Nephron progenitor cell (in vitro differentiated cells): ENCODE measurements at places on chromosomes 4 and X.

DNA sequence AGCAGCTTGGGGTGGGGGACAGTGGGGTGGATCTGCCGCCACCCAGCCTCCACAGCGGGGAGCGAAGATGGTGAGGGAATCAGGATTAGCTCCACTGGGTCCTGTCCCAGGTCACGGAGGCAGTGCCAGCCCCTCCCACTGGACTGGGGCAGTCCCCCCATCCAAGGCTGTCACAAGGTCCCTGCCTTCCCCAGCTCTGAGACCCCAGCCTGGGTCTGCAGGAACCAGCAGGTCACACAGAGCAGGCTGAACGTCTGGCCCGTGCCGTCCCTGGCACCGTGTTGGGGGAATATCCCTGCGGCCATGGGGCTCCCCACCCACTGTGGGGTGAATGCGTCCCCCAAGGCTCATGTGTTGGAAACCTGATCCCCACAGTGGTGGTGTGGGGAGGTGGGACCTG lies 62.6 kb downstream of the FAM53A start:
- DNase-seq: no peak
- peaks cover 13% of the 10 kb centered on the region for H3K27me3 ChIP-seq
- no peaks in the 10 kb centered on the region for H3K36me3 ChIP-seq
- H3K4me1 ChIP-seq: peaks cover 5% of the 10 kb centered on the region
- no peak overlapping the region for H3K27ac ChIP-seq
- H3K4me3 ChIP-seq: no peak overlapping the region

DNA sequence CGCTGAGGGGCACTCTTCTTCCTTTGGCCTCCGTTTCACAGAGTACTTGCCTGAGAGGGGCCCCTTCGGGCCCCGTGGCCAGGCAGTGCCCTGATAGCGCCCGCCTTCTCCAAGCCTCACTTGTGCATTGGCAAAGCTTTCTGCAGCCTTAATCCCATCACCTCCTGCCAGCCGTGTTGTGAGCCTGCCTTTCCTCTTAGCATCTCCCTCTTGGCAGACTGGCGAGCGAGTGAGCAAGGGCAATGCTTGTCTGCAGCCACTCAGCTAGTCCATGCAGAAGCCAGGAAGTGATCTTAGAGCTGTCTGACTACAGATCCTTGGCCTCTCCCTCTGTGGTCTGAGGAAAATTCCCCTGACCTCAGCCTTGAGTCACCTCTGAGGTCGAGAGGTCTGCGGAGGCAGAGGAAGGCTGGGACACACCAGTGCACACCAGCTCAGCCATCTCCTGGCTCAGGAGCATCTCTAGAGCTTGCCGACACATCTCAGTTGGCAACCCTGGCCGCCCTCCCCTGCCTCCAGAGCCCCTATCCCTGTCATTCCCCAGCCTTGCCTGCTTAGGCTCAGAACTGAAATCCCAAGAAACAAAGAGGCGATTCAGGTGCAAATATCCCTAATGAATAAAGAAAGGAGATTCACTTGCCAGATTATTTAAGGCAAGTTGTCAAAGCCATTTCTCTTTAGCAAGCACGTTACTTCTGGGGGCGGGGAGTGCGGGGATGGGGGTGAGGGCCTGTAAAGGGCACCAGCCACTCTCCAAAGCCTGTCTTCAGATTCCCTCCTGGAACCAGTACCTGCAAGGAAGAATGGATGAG lies 143.5 kb upstream of the MAMLD1 start:
- peak; percentile 4 for DNase-seq
- no peaks in the 10 kb centered on the region for H3K36me3 ChIP-seq
- peaks cover 9% of the 10 kb centered on the region for H3K4me1 ChIP-seq
- H3K27me3 ChIP-seq: peaks cover 25% of the 10 kb centered on the region

- H3K27me3 ChIP-seq: peaks cover 3% of the 10 kb centered on the region
- H3K27ac ChIP-seq: no peak overlapping the region
- no peak overlapping the region for H3K4me3 ChIP-seq
- DNase-seq: no peak
- peaks cover 10% of the 10 kb centered on the region for H3K4me1 ChIP-seq
These were observed 74.3 kb upstream of the IGFBP7 start for GRCh38 chr4:57184378-57185029.

GRCh38 chrX:125420809-125421208 lies 101.1 kb downstream of the TEX13C start:
- no peaks in the 10 kb centered on the region for H3K27me3 ChIP-seq
- peaks cover 10% of the 10 kb centered on the region for H3K4me1 ChIP-seq

GRCh38 chr4:60404027-60404426 lies 796.1 kb upstream of the ADGRL3 start:
- H3K36me3 ChIP-seq: no peaks in the 10 kb centered on the region
- DNase-seq: no peak
- peaks cover 2% of the 10 kb centered on the region for H3K27me3 ChIP-seq
- H3K4me1 ChIP-seq: no peaks in the 10 kb centered on the region
- no peak overlapping the region for H3K4me3 ChIP-seq

DNA sequence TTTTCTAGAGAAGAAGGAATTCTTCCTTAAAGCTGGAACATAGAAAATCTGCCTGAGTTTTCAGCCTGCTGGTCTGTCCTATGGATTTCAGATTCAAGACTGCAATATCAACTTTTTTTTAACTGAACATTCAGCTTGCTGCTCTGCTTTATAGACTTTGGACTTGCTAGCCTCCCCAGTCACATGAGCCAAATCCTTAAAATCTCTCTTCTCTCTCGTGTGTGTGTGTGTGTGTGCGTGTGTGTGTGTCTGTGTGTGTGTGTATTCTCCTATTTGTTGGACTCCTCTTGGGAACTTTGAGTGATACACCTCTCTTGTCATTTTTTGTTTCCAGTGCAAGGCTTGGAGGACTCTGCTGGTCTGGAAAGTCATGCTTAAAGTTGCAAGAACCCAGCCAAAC lies 6.8 kb upstream of the TBC1D19 start:
- no peak for DNase-seq
- no peak overlapping the region for H3K4me3 ChIP-seq
- no peaks in the 10 kb centered on the region for H3K36me3 ChIP-seq
- peaks cover 17% of the 10 kb centered on the region for H3K4me1 ChIP-seq
- H3K27me3 ChIP-seq: peaks cover 11% of the 10 kb centered on the region
- H3K27ac ChIP-seq: no peak overlapping the region

DNA sequence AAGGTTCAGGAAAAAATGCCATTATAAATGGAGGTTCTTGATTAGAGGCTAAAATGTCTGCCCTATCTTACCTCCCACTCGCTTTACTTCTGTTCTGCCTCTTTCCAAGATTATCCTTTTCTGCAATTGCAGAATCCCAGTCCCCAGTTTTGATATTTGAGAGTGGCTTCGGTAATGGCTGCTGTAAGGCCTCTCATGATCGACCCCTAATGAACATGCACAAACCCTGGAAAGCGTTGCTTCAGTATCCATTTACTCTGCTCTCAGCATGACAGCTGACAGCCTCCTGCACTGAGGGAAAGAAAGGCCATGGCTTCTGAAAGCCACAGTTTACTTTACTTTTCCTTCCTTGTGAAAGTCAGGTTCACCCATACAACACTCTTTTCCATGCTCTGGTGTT lies 325.4 kb upstream of the GALNT7 start:
- H3K27me3 ChIP-seq: no peaks in the 10 kb centered on the region
- no peaks in the 10 kb centered on the region for H3K36me3 ChIP-seq
- no peak overlapping the region for H3K4me3 ChIP-seq
- H3K4me1 ChIP-seq: peaks cover 10% of the 10 kb centered on the region
- peak overlapping the region; percentile 87 for H3K27ac ChIP-seq

DNA sequence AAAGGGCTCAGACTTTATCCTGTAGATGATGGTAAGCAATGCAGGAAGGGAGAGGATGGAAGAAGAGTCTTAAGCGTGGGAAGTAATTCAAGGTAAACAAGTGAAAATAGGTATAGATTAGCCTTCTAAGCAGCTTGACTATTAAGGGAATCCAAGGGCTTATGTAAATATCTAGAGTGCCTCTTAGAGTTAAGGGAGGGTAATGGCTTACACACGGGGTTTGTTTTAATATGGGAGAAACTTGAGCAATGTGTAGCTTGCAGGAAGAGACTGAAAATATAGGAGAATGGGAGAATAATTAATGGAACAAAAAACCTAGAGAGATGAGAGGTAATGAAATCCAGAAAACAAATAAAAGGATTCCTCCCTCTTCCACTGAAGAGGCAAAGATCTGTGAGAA lies 12.8 kb upstream of the SAP30 start:
- peaks cover 5% of the 10 kb centered on the region for H3K36me3 ChIP-seq
- H3K27ac ChIP-seq: no peak overlapping the region
- no peak overlapping the region for H3K4me3 ChIP-seq
- DNase-seq: no peak
- peaks cover 4% of the 10 kb centered on the region for H3K27me3 ChIP-seq
- peaks cover 5% of the 10 kb centered on the region for H3K4me1 ChIP-seq

GRCh38 chr4:41192136-41192535 lies 22.2 kb downstream of the APBB2 start:
- H3K27ac ChIP-seq: no peak overlapping the region
- H3K4me3 ChIP-seq: no peak overlapping the region
- DNase-seq: no peak
- H3K4me1 ChIP-seq: peaks cover 4% of the 10 kb centered on the region
- H3K36me3 ChIP-seq: no peaks in the 10 kb centered on the region

- no peak overlapping the region for H3K27ac ChIP-seq
- no peaks in the 10 kb centered on the region for H3K27me3 ChIP-seq
- H3K4me1 ChIP-seq: no peaks in the 10 kb centered on the region
- H3K4me3 ChIP-seq: no peak overlapping the region
- no peaks in the 10 kb centered on the region for H3K36me3 ChIP-seq
- no peak for DNase-seq
These were observed 75.7 kb upstream of the ANK2 start for GRCh38 chr4:112973750-112974251.

- H3K27me3 ChIP-seq: peaks cover 7% of the 10 kb centered on the region
- no peak for DNase-seq
- peaks cover 5% of the 10 kb centered on the region for H3K36me3 ChIP-seq
- peaks cover 44% of the 10 kb centered on the region for H3K4me1 ChIP-seq
- peak overlapping the region; percentile 70 for H3K27ac ChIP-seq
These were observed 92.0 kb downstream of the IRF2 start for GRCh38 chr4:184382189-184382846.

GRCh38 chr4:128501239-128501638 lies 213.6 kb upstream of the PGRMC2 start:
- H3K4me3 ChIP-seq: no peak overlapping the region
- no peaks in the 10 kb centered on the region for H3K4me1 ChIP-seq
- H3K36me3 ChIP-seq: peaks cover 40% of the 10 kb centered on the region
- H3K27ac ChIP-seq: no peak overlapping the region
- peaks cover 3% of the 10 kb centered on the region for H3K27me3 ChIP-seq
- DNase-seq: no peak

- peak overlapping the region; percentile 93 for H3K27ac ChIP-seq
- no peak for DNase-seq
- H3K36me3 ChIP-seq: peaks cover 6% of the 10 kb centered on the region
- no peaks in the 10 kb centered on the region for H3K27me3 ChIP-seq
- H3K4me1 ChIP-seq: peaks cover 27% of the 10 kb centered on the region
These were observed 48.0 kb downstream of the RAPGEF2 start for GRCh38 chr4:159150821-159151390.

DNA sequence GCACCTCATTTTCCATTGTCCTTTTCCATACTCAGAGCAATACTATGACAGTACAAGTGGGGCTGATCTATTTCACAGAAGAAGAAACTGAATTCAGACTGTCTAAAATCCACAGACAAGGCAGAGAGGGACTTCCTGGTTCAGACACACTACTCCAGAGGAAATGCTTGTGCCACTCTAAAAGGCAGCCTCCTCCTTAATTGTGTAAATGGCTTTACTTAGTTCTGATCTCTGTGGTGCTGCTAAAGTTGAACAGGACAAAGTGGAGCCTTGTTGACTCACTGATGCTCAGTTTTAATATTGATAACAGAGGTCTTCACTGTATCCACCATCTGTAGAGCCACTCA lies 122.4 kb downstream of the KIT start:
- no peak overlapping the region for H3K4me3 ChIP-seq
- no peaks in the 10 kb centered on the region for H3K36me3 ChIP-seq
- peaks cover 14% of the 10 kb centered on the region for H3K4me1 ChIP-seq
- no peak for DNase-seq
- no peak overlapping the region for H3K27ac ChIP-seq

GRCh38 chr4:98662626-98663225 lies 4.3 kb upstream of the TSPAN5 start:
- no peak for DNase-seq
- H3K4me3 ChIP-seq: peak overlapping the region; percentile 14
- H3K36me3 ChIP-seq: no peaks in the 10 kb centered on the region
- H3K4me1 ChIP-seq: peaks cover 31% of the 10 kb centered on the region
- peaks cover 34% of the 10 kb centered on the region for H3K27me3 ChIP-seq

- H3K27me3 ChIP-seq: no peaks in the 10 kb centered on the region
- H3K27ac ChIP-seq: no peak overlapping the region
- DNase-seq: no peak
These were observed 130.6 kb upstream of the FAT1 start for GRCh38 chr4:186854256-186854655.

DNA sequence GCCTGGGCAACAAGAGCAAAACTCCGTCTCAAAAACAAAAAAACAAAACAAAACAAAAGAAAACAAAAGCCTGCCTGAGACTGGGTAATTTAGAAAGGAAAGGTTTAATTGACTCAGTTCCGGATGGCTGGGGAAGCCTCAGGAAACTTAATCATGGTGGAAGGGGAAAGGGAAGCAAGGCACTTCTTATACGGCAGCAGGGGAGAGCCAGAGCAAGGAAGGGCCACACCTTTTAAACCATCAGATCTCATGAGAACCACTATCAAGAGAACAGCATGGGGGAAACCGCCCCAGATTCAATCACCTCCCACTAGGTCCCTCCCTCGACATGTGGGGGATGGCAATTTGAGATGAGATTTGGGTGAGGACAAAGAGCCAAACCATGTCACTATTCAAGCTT lies 122.2 kb downstream of the UBE2K start:
- H3K36me3 ChIP-seq: peaks cover 40% of the 10 kb centered on the region
- no peak overlapping the region for H3K4me3 ChIP-seq
- no peaks in the 10 kb centered on the region for H3K27me3 ChIP-seq
- H3K4me1 ChIP-seq: peaks cover 34% of the 10 kb centered on the region

DNA sequence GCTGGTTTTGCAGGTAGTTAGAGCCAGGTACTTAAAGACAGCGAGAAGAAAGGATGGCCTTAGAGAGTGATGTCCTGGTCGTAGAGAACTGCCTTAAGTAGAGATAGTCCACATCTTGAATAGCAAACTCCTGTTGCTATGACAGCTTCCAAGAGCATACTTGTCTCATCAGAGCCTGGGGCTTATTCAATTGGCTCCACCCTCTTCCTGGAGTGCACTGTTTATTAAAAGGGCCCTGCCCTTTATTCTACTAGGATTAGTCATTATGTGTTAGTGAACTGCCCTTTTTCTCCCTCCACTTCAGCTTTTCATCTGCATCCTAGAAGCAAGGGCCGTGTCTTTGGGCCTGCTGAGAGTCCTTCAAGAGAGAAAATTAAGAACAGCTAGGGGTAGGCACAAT lies 94.5 kb upstream of the EOLA2 start:
- H3K27me3 ChIP-seq: peaks cover 3% of the 10 kb centered on the region
- peak overlapping the region; percentile 50 for H3K27ac ChIP-seq
- peaks cover 11% of the 10 kb centered on the region for H3K36me3 ChIP-seq
- H3K4me3 ChIP-seq: no peak overlapping the region

- no peak overlapping the region for H3K4me3 ChIP-seq
- H3K27ac ChIP-seq: no peak overlapping the region
- no peak for DNase-seq
- peaks cover 14% of the 10 kb centered on the region for H3K27me3 ChIP-seq
- peaks cover 9% of the 10 kb centered on the region for H3K36me3 ChIP-seq
These were observed 26.9 kb downstream of the CSF2RA start for GRCh38 chrX:1295550-1295949.
